ENCODE measurements at places on chromosomes 11 and 22.

- no peaks in the 10 kb centered on the region for H3K4me1 ChIP-seq
- H3K4me3 ChIP-seq = no peak overlapping the region
- H3K36me3 ChIP-seq = no peaks in the 10 kb centered on the region
- H3K27me3 ChIP-seq = peaks cover 7% of the 10 kb centered on the region
- no peak for DNase-seq
These were observed 894 bp downstream of the ADA2 start for GRCh38 chr22:17218341-17218740.

GRCh38 chr11:125947419-125948277 is 1.8 kb downstream of the VSIG10L2 start:
- no peaks in the 10 kb centered on the region for H3K36me3 ChIP-seq
- H3K4me1 ChIP-seq = no peaks in the 10 kb centered on the region
- H3K4me3 ChIP-seq = no peak overlapping the region
- DNase-seq = no peak
- H3K27ac ChIP-seq = no peak overlapping the region
- H3K27me3 ChIP-seq = no peaks in the 10 kb centered on the region

- peaks cover 70% of the 10 kb centered on the region for H3K4me1 ChIP-seq
- H3K27me3 ChIP-seq = no peaks in the 10 kb centered on the region
- H3K36me3 ChIP-seq = peaks cover 45% of the 10 kb centered on the region
- H3K27ac ChIP-seq = peak within 1 kb of the TSS; percentile 67
These were observed at the start of gene AHNAK for GRCh38 chr11:62546244-62546928. Gene AHNAK, minus strand, starts transcription at chr11:62546806. Its CDS starts 10,708 bp downstream, at chr11:62536098.

- no peak for DNase-seq
- H3K4me3 ChIP-seq = no peak overlapping the region
- H3K27ac ChIP-seq = no peak overlapping the region
- H3K4me1 ChIP-seq = no peaks in the 10 kb centered on the region
- no peaks in the 10 kb centered on the region for H3K36me3 ChIP-seq
- H3K27me3 ChIP-seq = no peaks in the 10 kb centered on the region
These were observed 40.8 kb upstream of the TLCD5 start for GRCh38 chr11:120284272-120284671.

- H3K27me3 ChIP-seq = no peaks in the 10 kb centered on the region
- peaks cover 7% of the 10 kb centered on the region for H3K4me1 ChIP-seq
- no peaks in the 10 kb centered on the region for H3K36me3 ChIP-seq
These were observed 861.6 kb downstream of the METTL15 start for GRCh38 chr11:28969832-28970231.

- H3K27ac ChIP-seq = no peak overlapping the region
- H3K4me3 ChIP-seq = no peak overlapping the region
- no peaks in the 10 kb centered on the region for H3K4me1 ChIP-seq
- DNase-seq = no peak
These were observed 41.1 kb downstream of the RPS6KA4 start for GRCh38 chr11:64400102-64400501.

- H3K4me3 ChIP-seq = no peak overlapping the region
- peaks cover 14% of the 10 kb centered on the region for H3K4me1 ChIP-seq
- no peaks in the 10 kb centered on the region for H3K27me3 ChIP-seq
These were observed 97.1 kb downstream of the TSPAN18 start for GRCh38 chr11:44823868-44824267.

GRCh38 chr22:31659246-31659645 is 2.8 kb downstream of the PISD start:
- no peak overlapping the region for H3K27ac ChIP-seq
- H3K36me3 ChIP-seq = no peaks in the 10 kb centered on the region
- H3K4me3 ChIP-seq = no peak overlapping the region
- DNase-seq = no peak
- H3K27me3 ChIP-seq = no peaks in the 10 kb centered on the region

DNA sequence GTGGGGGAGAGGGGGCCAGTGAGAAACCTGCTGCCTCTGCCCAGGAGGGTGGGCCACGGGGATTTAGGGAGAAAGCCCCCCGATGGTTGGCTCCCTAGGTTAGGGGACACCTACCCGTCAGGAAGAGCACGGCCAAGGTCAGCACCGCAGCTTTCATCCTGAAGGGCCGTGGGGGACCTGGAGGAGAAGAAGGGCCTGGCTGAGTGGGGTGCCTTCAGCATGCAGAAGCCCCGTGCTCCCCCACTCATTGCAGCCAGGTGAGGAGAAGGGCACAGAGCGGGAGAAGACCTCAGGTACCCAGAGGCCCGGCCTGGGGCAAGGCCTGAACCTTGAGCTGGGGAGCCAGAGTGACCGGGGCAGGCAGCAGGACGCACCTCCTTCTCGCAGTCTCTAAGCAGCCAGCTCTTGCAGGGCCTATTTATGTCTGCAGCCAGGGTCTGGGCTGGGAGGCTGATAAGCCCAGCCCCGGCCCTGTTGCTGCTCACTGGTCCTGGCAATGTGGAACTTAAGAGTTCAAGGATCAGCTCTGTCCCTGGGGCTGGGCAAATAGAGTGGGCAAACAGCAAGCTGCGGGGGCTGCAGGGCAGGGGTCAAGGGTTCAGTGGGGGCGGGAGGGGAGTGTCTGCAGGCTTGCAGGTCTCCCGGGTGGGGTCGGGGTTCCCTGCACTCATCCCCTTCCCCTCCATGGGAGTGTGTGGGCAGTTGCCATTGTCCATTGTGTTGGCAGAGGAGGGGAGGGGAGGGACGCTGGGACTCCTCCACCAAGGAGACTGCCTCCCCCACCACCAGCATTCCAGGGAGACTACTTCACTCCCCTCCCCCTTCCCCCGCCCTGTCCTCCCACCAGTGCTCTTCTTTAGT is at the start of gene APOA1:
TSS of gene APOA1 (minus strand) at position 392 of the 861 bp plus-strand sequence. CDS start at position 157, 235 bp downstream.
- no peak for DNase-seq
- H3K27ac ChIP-seq = no peak within 1 kb of the TSS
- peaks cover 12% of the 10 kb centered on the region for H3K4me1 ChIP-seq

DNA sequence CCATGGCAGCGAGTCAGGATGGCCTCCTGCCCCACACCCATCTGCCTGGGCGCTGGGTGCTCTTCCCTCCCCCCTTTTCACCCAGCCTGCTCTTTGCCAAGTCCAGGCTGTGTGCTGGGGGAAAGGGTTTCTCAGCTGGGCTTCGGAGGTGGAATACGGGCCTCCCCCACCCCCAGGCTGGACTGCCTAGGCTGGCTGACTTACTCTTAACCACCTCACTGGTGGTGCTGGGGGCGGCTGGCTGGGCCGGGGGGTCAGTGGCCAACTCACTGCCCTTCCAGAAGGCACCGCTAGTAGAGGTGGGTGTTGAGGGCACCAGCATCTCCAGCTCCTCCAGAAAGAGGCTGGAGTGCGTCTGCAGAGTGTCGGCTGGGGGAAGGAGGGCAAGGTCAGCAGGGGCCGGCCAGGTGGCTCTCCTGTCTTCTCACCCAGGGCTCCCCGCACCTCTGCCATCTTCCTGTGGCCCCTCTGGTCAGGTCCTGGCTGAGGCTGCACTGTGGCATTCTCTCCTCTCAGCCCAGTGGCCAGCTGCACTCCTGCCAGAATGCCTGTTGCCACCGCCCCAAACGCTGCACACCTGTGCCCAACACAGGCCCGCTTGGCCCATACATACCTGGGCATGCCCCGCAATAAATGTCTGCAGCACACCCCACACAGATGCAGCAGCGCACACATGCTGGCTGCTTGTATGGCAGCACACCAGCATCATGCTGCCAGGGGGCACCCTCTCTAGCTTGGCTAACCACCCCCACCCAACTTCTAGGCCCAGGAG is 9.7 kb downstream of the PITPNM1 start:
- DNase-seq = no peak
- no peak overlapping the region for H3K4me3 ChIP-seq
- H3K27me3 ChIP-seq = no peaks in the 10 kb centered on the region
- peaks cover 29% of the 10 kb centered on the region for H3K36me3 ChIP-seq
- H3K4me1 ChIP-seq = no peaks in the 10 kb centered on the region

DNA sequence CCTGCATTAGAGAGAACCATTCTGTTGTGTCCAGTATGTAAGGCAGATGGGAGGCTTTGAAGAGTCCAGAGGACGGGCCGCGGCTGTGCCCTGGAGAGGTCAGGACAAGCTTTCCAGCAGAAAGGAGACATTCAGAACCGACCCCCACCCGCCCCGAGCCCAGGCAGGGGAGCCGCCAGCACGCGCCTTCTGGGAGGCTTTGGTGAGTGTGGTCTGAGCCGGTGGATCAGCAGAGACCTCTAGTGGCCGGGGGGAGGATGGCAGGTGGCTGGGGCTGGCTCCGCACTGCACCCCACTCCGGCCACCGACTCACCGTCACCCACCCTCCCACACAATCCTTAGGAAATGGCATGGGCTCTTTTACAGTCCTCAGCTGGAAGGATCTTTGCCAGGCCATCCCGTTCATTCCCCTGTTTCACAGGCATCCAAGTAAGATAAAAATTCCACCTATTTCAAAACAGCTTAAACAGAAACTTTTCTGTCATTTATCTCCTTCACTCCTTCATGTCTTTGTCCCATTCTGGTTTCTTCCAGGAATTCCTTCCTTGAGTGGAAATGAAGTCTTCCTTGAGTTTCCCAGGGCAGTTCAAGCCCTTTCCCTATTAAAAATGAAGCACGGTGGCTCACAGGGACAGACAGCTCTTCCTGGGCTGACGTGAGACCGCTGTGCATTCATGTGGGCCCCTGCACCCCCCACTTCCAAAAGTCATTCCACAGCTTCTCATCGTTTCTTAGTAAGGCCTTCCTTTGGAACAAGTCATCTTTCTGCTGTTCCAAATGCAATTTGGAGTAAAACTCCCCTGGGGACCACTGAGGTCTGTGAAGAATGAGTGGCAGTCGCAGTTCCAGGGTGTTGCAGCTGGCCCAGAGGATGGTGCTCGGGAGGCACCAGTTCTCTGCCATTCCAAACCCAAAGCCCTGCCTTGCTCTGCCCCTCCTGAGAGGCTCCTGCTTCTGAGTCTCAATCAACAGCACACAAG is 91.0 kb downstream of the FEZ1 start:
- H3K27ac ChIP-seq = no peak overlapping the region
- no peaks in the 10 kb centered on the region for H3K27me3 ChIP-seq

DNA sequence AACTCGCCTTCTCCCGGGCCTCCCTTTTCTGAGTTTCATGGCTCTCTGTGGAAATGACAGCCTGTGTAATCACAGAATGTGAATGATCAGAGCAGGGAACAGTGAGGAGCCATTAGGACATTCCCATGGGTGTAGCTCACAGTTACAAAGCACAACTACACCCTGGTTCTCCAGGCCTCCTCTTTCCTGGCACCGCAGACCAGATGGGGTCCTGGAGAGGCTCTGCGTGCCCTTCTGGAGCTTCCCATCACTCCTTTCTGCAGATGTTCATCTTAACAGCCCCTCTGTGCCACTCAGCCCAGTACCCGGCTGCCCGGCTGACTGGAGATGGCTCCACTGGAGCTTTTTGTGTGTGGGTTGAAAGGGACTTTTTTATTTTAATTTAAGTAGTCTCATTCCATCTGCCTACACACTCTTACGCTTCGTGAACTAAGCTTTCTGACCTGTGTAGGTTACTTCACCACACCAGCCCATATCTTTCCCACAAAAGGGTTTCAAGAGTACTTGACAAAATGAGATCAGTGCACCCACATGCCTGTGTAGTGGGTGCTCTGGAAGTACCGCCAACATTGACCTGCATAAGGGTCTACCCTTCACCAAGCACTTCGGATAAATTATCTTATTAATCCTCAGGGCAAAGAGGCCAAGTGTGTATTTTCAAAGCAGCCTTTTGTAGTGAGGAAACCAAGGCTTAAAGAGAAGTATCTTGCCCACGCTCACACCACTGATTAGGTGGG is 29.8 kb downstream of the SREBF2 start:
- H3K36me3 ChIP-seq = no peaks in the 10 kb centered on the region
- no peak overlapping the region for H3K4me3 ChIP-seq
- H3K27ac ChIP-seq = no peak overlapping the region
- H3K27me3 ChIP-seq = no peaks in the 10 kb centered on the region
- peaks cover 7% of the 10 kb centered on the region for H3K4me1 ChIP-seq

DNA sequence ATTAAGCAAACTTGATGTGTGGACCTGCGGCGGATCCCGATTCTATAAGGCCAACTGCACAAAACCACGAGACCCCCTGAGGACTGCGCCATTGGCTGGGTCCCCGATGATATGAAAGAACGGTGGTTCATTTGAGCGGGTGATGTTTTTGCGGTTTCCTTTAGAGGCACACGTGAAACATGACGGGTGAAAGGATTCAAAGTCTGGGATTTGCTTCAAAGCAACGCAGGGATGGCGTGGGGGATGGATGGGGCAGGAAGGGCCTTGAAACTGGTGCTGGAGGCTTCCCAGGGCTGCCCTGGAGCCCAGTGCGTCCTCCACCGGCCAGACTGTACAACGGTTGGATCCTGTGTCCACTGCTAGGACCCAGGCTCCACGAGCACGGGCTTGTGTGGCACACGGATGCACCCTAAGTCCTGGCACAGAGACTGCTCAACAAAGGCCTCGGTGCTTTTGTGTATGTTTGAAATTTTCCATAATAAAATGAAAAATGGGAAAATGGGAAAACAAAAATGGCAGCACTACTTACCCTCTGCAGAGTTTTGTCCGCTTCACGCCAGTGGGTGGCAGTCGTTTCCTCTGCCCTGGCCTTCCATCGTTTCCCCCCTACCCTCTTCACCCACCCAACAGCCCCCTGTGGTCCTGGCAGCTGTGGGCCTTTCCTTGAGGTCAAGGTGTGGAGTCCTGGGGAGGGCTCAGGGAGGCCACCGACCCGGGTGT is 3.6 kb downstream of the ASCL2 start:
- no peak overlapping the region for H3K4me3 ChIP-seq
- DNase-seq = no peak
- peaks cover 12% of the 10 kb centered on the region for H3K4me1 ChIP-seq
- H3K27me3 ChIP-seq = peaks cover 80% of the 10 kb centered on the region
- no peak overlapping the region for H3K27ac ChIP-seq

DNA sequence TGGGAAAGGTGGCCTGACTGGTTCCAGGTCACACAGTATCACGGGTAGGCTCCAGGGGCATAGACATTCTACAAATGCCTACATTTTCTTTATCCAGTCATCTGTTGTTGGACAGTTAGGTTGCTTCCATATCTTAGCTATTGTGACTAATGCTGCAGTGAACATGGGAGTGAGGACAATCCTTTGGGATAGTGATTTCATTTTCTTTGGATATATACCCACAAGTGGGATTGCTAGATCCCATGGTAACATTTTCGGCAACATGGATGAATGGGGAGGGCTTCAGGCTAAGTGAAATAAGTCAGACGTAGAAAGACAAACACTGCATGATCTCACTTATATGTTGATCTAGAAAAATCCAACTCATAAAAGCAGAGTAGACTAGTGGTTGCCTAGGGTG is 744.3 kb downstream of the NTM start:
- H3K27me3 ChIP-seq = no peaks in the 10 kb centered on the region
- peaks cover 11% of the 10 kb centered on the region for H3K4me1 ChIP-seq
- H3K4me3 ChIP-seq = no peak overlapping the region

DNA sequence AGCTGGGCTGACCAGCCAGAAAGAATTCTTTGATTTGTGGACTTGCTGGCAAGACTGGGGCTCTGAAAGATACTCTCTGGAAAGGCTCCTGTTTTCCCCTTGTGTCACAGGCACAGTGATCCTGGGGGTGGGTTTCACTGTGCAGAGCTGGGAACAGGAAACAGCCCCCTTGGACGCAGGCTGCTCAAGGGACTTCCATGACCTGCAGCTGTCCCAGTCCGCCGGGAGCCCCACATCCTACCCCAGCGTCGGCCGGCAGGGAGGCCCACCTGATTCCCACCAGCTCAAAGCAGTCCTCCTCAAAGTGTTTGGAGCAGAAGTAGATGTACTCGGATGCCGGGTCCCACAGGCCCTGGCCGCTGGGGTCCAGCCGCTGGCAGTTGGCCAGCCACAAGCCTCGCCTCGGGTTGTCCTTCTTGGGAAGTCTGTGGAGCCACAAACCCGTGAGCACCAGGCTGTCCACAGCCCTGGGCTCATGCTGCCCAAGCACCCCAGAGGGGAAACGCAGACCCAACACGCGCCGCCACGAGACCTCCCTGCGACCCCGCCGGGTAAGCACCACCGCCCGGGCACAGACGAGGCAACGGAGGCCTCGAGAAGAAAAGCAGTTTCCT is 824 bp downstream of the THAP7 start:
- H3K4me3 ChIP-seq = peak overlapping the region; percentile 72
- H3K27me3 ChIP-seq = no peaks in the 10 kb centered on the region
